ENCODE measurements at places on chromosomes 3 and 15. TPM values are rescaled to one million over a fixed set of nuclear protein-coding genes. Genes with fewer than 3 reads are reported as not detected.

The ATP13A3 gene
- 169 TPM for total RNA-seq

- no peak overlapping the region for H3K4me3 ChIP-seq
- no peak for DNase-seq
- no peaks in the 10 kb centered on the region for H3K36me3 ChIP-seq
- H3K27me3 ChIP-seq: no peaks in the 10 kb centered on the region
- H3K4me1 ChIP-seq: no peaks in the 10 kb centered on the region
Measured at GRCh38 chr3:154421083-154421482, 8.9 kb downstream of the GPR149 start.

The CDHR4 gene
- total RNA-seq: not detected

- no peaks in the 10 kb centered on the region for H3K27me3 ChIP-seq
- H3K36me3 ChIP-seq: no peaks in the 10 kb centered on the region
- peak overlapping the region; percentile 88 for H3K27ac ChIP-seq
Measured at GRCh38 chr3:53269888-53270880, 14.4 kb upstream of the TKT start.

GRCh38 chr3:14857506-14857905 lies 38.7 kb downstream of the FGD5 start:
- no peak for DNase-seq
- H3K27me3 ChIP-seq: no peaks in the 10 kb centered on the region
- no peaks in the 10 kb centered on the region for H3K4me1 ChIP-seq
- no peak overlapping the region for H3K4me3 ChIP-seq

DNA sequence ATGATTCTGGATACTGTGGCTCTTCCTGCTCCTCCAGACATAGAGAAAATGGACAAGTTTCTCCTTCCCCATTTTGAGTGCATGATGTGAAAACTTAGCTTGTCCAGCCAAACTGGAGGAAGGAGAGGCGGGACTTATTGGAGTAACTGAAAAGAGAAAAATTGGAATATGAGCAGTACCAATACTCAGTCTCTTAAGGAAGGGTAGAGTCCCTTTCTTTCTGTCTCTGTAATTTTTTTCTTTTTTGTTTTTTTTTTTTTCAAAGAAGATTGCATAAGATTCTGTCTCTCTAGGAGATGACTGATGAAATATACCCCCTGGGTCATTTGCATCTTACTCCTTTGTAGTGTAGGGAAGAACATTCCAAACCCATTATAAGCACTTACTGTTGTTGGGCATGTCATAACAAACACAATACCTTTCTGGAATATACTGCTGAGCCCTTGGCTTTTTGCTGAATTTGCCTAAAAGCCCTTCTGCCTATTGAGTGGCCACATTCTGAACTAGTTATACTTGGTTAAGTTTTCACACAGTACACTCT lies 498.1 kb upstream of the TPRG1 start:
- H3K27me3 ChIP-seq: no peaks in the 10 kb centered on the region
- H3K4me1 ChIP-seq: peaks cover 6% of the 10 kb centered on the region
- no peak for DNase-seq
- H3K4me3 ChIP-seq: no peak overlapping the region
- H3K36me3 ChIP-seq: no peaks in the 10 kb centered on the region

Data from Panc1 (cell line).